ENCODE measurements at places on chromosomes 2 and 18.

- DNase-seq, result no peak
Observed at GRCh38 chr2:72148837-72149555, 1.3 kb upstream of the CYP26B1 start.

GRCh38 chr18:12027046-12027445, 45.7 kb downstream of the IMPA2 start:
- no peak for DNase-seq

DNA sequence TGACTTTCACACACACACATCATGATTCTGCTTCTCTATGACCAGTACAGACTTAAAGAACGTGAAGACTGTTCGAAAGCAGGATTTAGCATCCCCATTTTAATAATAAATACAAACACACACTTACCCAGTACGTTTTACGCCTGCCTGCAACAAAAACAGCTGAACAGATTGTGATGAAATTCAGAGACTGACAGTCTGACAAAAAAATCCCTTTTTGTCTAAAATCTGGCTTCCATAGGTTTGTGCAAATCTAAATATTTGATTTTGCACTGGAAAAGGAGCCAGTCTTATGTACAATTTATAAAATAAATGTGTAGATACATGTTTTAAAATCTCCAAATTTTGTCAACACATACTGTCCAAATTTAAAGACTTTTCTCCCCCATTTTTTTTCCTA, 630.7 kb downstream of the ZEB2 start:
- no peak for DNase-seq

GRCh38 chr18:13382366-13382953, 163.9 kb downstream of the LDLRAD4 start:
- peak; percentile 69 for DNase-seq

- DNase-seq, result no peak
Observed at GRCh38 chr2:42865884-42866881, 73.8 kb upstream of the HAAO start.

DNA sequence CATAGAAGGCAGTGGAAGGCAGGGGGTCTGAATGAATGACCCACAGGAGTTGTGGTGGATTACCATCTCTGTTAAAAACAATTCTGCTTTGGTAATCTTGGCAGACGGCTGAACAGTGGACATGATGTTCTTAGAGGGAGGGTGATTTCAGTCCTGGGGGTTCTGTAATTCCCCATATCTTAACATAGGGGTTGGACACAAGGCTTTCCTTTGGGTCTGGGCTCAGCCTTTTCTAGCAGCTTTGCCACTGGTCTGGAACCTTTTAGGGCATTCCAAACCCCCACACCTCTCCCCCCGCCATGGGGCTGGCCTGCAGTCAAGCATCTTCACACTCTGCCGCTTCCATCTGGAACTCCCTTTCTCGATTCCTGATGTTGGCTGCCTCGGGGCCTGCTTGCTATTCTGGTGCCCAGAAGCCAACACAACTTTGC, 50.3 kb downstream of the RPL37A start:
- no peak for DNase-seq

DNA sequence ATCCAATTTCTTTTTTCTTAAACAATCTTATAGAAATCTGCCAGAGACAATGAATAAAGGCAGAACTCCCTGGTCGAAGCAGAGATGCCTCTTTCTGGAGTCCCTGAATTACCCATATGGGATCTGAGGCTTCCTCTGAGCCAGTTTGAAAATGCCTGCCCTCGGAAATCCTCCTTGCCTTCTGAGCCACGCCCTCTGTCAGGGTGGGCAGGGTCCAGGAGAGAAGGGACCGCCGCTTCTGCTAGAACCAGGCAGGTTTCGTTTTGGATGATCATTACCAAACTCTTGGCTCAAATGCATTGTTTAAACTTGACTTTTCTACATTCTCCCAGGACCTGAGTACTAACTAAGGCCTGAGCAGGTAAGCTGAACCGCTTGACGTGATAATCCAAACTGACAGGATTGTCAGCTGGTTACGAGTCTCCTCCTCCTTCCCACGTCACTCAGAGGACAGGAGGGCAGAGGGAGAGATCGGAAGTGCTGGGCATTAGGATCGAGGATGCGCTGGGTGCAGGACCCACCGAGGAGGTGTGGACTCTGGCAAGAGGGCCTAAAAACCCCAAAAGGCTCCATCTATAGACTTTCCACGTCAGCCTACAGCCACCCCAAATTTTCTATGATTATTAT, 128.4 kb downstream of the KLHL29 start:
- no peak for DNase-seq

GRCh38 chr2:164599954-164600589, 21.2 kb downstream of the GRB14 start:
- peak; percentile 66 for DNase-seq

DNA sequence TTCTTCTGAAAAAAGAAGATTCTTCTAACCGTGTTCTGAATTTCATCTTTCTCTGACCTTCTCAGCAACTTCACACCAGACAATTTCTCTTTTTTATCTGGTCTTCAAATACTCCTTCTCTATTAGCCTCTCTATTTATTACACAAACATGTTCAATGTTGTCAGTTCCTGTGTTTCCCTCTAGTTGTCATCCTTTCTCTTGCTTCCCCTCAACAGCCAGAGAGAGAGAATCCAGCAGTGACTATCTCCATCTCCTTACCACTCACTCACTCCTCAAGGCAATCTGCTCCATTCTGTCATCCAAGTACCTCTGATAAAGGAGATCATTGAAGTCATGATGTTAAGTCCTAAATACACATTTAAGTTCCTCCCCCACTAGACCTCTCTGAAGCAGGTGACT, 491.9 kb upstream of the CHAC2 start:
- DNase-seq, result no peak

- DNase-seq, result no peak
Observed at GRCh38 chr2:49278561-49278960, 124.2 kb upstream of the FSHR start.

GRCh38 chr2:65294701-65295100, 67.1 kb downstream of the ACTR2 start:
- DNase-seq, result no peak

GRCh38 chr2:218892693-218893348, 12.2 kb downstream of the WNT10A start:
- peak; percentile 48 for DNase-seq

DNA sequence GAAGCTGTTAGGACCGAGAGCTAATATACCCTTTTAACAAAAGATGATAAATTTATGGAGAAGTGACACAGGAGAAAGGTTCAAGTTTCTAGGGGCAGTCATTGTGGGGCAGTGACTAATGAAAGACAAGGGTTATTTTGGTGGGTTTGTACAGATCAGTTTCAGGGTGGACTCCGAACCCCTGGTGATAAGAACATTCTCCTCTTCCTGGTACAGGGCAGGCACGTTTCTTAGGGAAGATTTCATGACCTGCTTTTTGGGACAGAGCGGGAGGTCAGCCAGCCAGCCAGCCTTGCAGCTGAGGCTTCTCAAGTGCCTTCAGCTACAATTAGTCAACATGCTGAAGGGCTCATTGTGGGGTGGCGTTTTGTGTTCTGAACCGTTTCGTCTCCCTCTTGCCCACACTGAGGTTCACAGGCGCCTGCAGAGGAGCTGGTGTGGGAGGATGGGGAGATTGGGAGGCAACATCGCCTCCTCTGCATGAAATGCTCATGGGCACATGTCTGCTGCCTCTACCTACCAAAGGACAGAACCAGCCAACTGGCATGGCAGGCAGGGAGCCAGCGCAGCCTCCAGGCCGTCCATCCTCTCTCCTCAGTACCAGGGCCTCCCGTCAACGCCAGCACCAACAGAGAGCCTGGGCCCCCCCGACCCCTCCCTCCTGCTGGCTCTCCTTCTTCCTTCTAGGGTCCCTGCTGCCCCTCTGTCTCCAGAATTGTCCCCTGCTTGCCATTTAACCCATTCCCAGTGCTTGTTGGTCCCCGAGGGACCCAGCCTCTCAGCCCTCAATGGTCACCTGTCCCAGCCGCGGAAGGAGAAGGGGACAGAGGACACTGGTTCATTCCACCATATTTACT, 9.6 kb downstream of the CHMP1B start:
- DNase-seq, result no peak

DNA sequence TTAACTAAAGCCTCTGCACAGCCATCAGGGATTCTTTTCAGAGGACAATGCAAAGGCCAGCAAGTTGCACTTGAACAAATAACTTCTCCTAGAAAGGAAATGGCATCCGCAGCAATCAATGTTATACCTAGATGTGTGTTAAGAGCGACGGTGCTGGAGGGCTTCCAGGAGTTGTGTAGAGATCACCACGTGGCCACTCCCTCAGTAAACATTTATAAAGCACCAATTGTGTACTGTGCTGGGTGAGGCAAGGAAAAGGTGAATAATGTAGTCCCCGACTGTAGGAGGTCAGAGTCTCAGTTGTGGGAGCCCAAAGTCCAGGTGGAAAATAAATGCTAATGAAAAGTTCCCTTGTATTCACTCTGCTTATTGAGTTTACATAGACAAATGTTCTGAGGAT, 135.0 kb downstream of the ALK start:
- no peak for DNase-seq
